ENCODE measurements at places on chromosomes 5 and 9. TPM values are rescaled to one million over a fixed set of nuclear protein-coding genes. Genes with fewer than 3 reads are reported as not detected.

Gene PCDHGA7
- polyA plus RNA-seq = 3.1 TPM

Gene MTRR
- polyA plus RNA-seq = 33.5 TPM

Gene OR1J2
- polyA plus RNA-seq = not detected

Gene TNFSF8
- polyA plus RNA-seq = not detected

Gene FAM163B
- not detected for polyA plus RNA-seq

Gene SETX
- 11.3 TPM for polyA plus RNA-seq

Gene ARL14EPL
- not detected for polyA plus RNA-seq

Gene CER1
- polyA plus RNA-seq = not detected

- no peaks in the 10 kb centered on the region for H3K27me3 ChIP-seq
- H3K4me3 ChIP-seq = no peak overlapping the region
- DNase-seq = no peak
Measured at GRCh38 chr5:88489364-88489763, 220.7 kb upstream of the TMEM161B start.

GRCh38 chr5:12460493-12461261 lies 556.4 kb upstream of the CTNND2 start:
- H3K4me3 ChIP-seq = no peak overlapping the region
- DNase-seq = no peak
- no peaks in the 10 kb centered on the region for H3K4me1 ChIP-seq
- no peaks in the 10 kb centered on the region for H3K27me3 ChIP-seq

- no peak overlapping the region for H3K27ac ChIP-seq
- no peaks in the 10 kb centered on the region for H3K27me3 ChIP-seq
- no peak for DNase-seq
- no peak overlapping the region for H3K4me3 ChIP-seq
- H3K36me3 ChIP-seq = no peaks in the 10 kb centered on the region
Measured at GRCh38 chr5:73433272-73433981, 15.2 kb downstream of the FOXD1 start.

GRCh38 chr5:174972291-174972690 lies 247.9 kb downstream of the MSX2 start:
- H3K4me1 ChIP-seq = no peaks in the 10 kb centered on the region
- no peak for DNase-seq
- H3K27ac ChIP-seq = no peak overlapping the region
- no peaks in the 10 kb centered on the region for H3K36me3 ChIP-seq
- no peaks in the 10 kb centered on the region for H3K27me3 ChIP-seq
- no peak overlapping the region for H3K4me3 ChIP-seq

- peaks cover 72% of the 10 kb centered on the region for H3K27me3 ChIP-seq
- no peaks in the 10 kb centered on the region for H3K36me3 ChIP-seq
- H3K4me3 ChIP-seq = no peak overlapping the region
- DNase-seq = no peak
- H3K4me1 ChIP-seq = no peaks in the 10 kb centered on the region
Measured at GRCh38 chr9:131279196-131279862, 3.0 kb upstream of the FAM78A start.

- peaks cover 5% of the 10 kb centered on the region for H3K4me1 ChIP-seq
- no peak overlapping the region for H3K4me3 ChIP-seq
- no peaks in the 10 kb centered on the region for H3K27me3 ChIP-seq
- no peaks in the 10 kb centered on the region for H3K36me3 ChIP-seq
- H3K27ac ChIP-seq = no peak overlapping the region
Measured at GRCh38 chr9:137025517-137025966, 2.5 kb downstream of the ABCA2 start.

- H3K4me3 ChIP-seq = peak overlapping the region; percentile 81
- H3K27ac ChIP-seq = peak overlapping the region; percentile 28
- peak; percentile 16 for DNase-seq
- no peaks in the 10 kb centered on the region for H3K27me3 ChIP-seq
Measured at GRCh38 chr5:88269222-88269771, 652 bp upstream of the TMEM161B start.

GRCh38 chr5:150575745-150576448 lies 64.6 kb upstream of the SYNPO start:
- H3K36me3 ChIP-seq = no peaks in the 10 kb centered on the region
- no peak overlapping the region for H3K27ac ChIP-seq
- DNase-seq = no peak
- no peak overlapping the region for H3K4me3 ChIP-seq
- peaks cover 9% of the 10 kb centered on the region for H3K4me1 ChIP-seq

DNA sequence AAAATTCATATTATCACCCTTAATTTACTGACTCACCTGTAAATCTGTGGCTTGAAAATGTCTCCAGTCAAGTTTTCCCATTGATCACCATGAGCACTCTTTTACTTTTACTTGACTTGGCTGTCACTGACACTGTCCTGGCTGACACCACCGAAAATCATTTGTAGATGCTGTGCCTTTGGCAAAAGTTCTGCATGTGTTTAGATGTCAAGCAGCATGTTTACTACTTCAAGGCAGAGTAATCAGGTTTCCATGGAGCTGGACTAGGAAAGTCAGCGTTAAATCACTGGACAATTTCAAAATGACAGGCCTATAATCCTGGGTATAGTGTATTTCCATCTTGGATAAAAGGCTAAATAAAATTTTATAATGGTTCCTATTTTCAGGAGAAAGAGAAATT lies 1530.6 kb upstream of the CDH6 start:
- no peak overlapping the region for H3K27ac ChIP-seq
- H3K27me3 ChIP-seq = no peaks in the 10 kb centered on the region
- no peaks in the 10 kb centered on the region for H3K4me1 ChIP-seq

DNA sequence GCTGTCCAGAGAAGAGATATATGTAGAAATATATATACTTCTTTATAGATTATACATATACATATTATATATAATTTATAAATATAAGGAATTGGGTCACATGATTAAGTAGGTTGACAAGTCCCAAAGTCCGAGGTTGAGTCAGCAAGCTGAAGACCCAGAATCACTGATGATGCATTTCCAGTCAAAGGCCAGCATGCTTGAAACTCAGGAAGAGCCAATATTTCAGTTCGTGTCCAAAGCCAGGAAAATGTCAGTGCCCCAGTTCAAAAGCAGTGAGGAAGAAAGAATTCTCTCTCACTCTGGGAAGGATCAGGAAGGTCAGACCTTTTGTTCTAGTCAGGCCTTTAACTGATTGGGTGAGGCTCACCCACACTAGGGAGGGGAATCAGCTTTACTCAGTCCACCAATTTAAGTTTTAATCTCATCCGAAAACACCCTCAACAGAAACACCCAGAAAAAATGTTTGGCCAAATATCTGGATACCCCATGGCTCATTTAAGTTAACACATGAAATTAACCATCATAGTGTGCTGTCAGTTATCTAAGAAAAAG lies 42.0 kb upstream of the LVRN start:
- no peaks in the 10 kb centered on the region for H3K27me3 ChIP-seq
- peaks cover 1% of the 10 kb centered on the region for H3K4me1 ChIP-seq
- peak; percentile 43 for DNase-seq
- no peak overlapping the region for H3K4me3 ChIP-seq
- no peaks in the 10 kb centered on the region for H3K36me3 ChIP-seq
- H3K27ac ChIP-seq = no peak overlapping the region

DNA sequence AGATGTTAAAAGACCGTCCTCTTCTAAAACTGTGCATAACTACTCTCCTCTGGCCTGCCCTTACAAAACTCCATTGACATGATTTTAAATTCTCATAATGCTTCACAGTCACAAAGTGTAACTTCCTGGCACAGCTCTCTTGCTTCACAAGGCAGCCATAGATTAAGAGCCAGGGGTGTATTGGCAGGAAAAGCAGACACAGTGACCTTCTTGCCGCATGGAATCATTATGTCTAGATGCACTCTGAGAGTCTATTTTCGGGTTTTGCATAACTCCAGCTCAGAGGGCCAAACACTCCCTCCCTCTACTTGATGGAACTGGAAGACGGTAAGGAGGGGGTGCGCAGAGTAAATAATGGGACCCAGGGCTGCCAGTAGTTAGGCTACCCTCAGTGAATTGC lies 110.1 kb downstream of the MARCHF3 start:
- no peaks in the 10 kb centered on the region for H3K27me3 ChIP-seq
- H3K4me1 ChIP-seq = peaks cover 2% of the 10 kb centered on the region
- no peak overlapping the region for H3K27ac ChIP-seq

GRCh38 chr5:11904265-11904906 lies at the start of gene CTNND2:
TSS of gene CTNND2 (minus strand) at chr5:11904446. CDS start at chr5:11903853, 593 bp downstream.
- no peaks in the 10 kb centered on the region for H3K36me3 ChIP-seq
- no peaks in the 10 kb centered on the region for H3K4me1 ChIP-seq
- no peak for DNase-seq
- H3K27me3 ChIP-seq = peaks cover 16% of the 10 kb centered on the region
- no peak within 1 kb of the TSS for H3K27ac ChIP-seq

DNA sequence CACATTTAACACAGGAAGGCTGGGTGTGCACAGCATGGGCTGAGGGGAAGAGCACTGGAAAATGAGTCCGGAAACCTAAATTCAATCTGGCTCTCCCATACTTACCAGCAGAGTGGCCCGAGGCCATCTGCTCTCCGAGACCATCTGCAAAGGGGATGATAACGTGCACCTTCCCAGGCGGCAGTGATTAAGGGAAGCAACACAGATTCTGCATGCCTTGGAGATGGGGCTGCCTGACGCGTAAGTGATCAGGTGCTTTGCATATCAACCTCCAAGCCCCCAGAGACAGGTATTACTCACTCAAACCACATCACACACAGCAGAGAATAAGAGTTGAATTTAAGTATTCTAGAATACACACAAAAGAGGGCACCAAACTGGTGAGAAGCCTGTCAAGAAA lies 9.1 kb downstream of the EPB41L4B start:
- peaks cover 28% of the 10 kb centered on the region for H3K27me3 ChIP-seq
- H3K27ac ChIP-seq = no peak overlapping the region
- H3K4me3 ChIP-seq = no peak overlapping the region
- no peaks in the 10 kb centered on the region for H3K36me3 ChIP-seq

GRCh38 chr5:31133488-31133887 lies 60.0 kb upstream of the CDH6 start:
- H3K4me1 ChIP-seq = peaks cover 2% of the 10 kb centered on the region
- 0 out of 2 replicates have a peak overlapping the region, but pooled peaks have one; percentile 6 for H3K27ac ChIP-seq
- DNase-seq = peak; percentile 61
- H3K36me3 ChIP-seq = no peaks in the 10 kb centered on the region
- no peak overlapping the region for H3K4me3 ChIP-seq

GRCh38 chr5:152474961-152475360 lies 69.9 kb upstream of the NMUR2 start:
- no peaks in the 10 kb centered on the region for H3K4me1 ChIP-seq
- H3K27me3 ChIP-seq = no peaks in the 10 kb centered on the region
- H3K4me3 ChIP-seq = no peak overlapping the region
- no peak overlapping the region for H3K27ac ChIP-seq
- DNase-seq = no peak

- H3K36me3 ChIP-seq = no peaks in the 10 kb centered on the region
- H3K27me3 ChIP-seq = no peaks in the 10 kb centered on the region
- H3K4me1 ChIP-seq = no peaks in the 10 kb centered on the region
Measured at GRCh38 chr5:170144286-170145023, 38.8 kb downstream of the FOXI1 start.

GRCh38 chr5:73954381-73954780 lies 328.4 kb downstream of the ARHGEF28 start:
- no peak overlapping the region for H3K27ac ChIP-seq
- no peak overlapping the region for H3K4me3 ChIP-seq
- H3K36me3 ChIP-seq = no peaks in the 10 kb centered on the region
- no peaks in the 10 kb centered on the region for H3K4me1 ChIP-seq

DNA sequence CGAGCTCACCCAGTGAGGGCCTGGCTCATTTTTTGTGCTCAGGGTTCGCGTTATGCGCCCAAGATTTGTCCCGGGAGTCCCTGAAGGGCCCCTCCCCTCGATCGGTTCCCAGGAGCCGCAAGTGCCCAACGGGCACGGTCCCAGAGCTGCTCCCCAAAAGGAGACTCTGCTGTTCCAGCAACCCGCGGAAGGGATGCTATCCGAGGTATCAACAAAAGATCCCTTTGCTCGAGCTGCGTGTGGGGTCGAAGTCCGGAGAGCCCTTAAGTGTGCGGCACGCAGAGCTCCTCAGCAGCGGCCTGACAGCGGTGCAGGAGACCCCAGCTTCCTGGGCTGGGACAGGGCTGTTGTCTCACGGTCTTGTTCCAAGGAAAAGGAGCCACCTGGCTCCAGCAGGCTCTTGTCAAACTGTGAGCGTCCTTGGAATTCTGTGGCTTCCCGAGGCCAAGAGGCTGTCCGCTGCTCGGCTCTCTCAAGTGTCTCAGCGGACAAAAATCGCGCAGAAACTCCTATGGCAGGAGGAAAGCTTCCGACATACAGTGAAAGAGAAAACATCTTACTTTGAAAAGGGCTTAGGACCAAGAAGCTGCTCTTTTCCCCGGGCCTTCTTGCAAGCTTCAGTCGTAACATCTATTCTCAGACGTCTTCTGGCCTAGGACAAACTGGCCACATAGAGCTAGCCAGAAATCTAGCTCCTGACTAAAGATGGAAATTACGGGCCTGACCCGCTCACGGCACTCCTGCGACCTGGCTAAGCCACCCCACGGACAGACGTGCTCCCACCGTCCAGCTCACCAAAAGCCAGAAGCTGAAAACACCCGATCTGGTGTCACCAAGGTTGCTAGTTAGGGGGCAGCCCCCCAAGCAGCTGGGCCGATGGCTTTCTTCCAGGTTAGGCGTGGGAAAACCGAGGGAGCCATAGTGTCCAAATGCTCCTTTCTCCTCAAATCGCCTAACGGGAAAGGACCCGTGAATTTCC lies 2.6 kb upstream of the FOXB2 start:
- no peak overlapping the region for H3K4me3 ChIP-seq
- peaks cover 96% of the 10 kb centered on the region for H3K27me3 ChIP-seq

DNA sequence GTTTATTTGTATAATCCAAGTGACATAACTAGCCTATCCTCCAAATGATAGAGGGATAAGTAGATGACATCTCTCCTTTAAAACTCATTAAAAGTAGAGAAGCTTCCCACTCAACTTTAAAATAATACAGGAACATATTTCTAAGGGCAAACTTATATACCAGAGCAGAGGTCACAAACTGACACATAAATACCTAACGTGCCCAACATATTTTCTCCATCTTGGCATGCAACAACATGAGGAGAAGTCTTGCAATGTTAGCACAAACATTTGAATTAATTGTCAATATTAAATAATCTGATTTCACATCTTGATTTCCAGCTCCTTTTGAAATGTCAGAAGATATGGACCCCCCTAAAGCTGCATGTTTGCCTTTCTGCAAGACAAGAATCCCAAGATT lies 335.0 kb downstream of the DEPDC1B start:
- no peak for DNase-seq
- no peaks in the 10 kb centered on the region for H3K4me1 ChIP-seq
- no peak overlapping the region for H3K27ac ChIP-seq
- no peak overlapping the region for H3K4me3 ChIP-seq
- H3K36me3 ChIP-seq = no peaks in the 10 kb centered on the region

All from IMR-90 (cell line).